T-helper 2 cell treated with Interferon-gamma antibody and Interleukin-4, amounts not matched to agents 5 μg/mL and 100 μg/mL, for 36 hours (primary cell): ENCODE measurements at places on chromosomes 4 and X.

- no peak for DNase-seq
These were observed 215.5 kb downstream of the LDB2 start for GRCh38 chr4:16682975-16683374.

- no peak for DNase-seq
These were observed 95.8 kb downstream of the COL25A1 start for GRCh38 chr4:109206620-109207019.

DNA sequence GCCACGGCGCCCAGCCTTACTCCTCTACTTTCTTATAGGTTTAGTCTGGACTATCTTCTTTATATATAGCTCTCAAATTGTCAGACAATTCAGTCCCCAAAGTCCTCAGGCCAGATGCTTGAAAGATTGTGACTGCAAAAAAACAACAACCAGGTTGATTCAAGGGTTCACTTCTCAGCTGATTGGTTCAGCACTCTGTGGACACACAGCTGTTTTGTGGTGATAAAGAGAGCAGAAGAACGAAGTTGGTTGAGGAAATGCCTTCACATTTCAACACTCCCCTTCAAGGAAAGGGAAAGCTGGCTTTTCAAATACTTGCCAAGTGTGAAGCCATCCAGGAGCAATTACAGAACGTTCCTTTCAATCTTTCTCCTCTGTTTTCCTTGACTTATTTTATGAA, 166.8 kb downstream of the SHROOM3 start:
- no peak for DNase-seq

GRCh38 chr4:8352368-8353157, 83.0 kb downstream of the HTRA3 start:
- no peak for DNase-seq

DNA sequence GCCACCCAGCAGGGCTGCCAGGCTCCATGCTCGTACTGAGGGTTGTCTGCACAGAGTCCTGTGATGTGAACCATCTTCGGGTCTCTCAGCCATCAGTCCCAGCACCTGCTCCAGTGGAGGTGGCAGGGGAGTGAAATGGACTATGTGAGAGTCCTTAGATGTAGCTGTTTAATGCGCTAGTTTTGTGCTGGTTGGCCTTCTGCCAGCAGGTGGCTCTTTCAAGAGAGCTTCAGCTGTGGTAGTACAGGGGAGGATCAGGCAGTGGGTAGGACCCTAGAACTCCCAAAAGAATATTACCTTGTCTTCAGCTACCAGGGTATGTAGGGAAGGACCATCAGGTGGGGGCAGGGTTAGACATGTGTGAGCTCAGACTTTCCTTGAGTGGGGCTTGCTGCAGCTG, 1066.0 kb downstream of the GLUD2 start:
- no peak for DNase-seq

GRCh38 chr4:84792366-84793301, 173.9 kb downstream of the WDFY3 start:
- no peak for DNase-seq

DNA sequence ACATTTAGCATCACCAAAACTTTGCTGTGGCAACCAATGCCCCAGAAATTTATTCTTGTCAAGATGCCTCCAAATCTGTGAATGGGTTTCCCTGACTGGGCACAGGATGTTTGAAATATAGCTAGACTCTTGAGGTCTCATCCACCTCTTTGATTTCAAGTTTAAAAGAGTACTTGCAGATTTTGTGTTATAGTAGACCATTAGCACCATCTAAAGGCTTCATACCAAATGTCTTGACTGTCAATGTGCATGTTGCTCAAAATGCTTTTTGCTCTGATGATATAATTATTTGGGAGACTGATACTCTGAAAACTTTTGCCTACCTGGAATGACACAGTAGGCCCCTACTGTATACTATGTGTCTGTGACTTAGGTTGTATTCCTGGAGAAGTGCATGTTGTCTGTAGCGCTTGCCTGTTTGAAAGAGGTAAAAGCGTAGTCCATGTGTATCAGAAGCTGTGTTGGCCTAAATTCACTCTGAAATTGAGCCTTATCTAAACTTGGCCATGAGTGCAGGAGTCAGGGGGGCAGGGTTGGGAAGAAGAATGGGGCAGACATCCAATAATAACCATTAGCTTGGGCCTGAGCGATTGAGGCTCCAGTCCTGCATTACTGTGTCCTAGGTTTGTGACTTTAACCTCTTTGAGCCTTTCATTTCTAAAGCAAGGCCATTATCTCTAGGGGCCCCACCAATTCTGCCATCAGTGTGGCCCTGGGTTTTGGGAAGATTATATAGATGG, 33.8 kb downstream of the NDP start:
- no peak for DNase-seq

GRCh38 chr4:125572601-125573000, 257.8 kb downstream of the FAT4 start:
- no peak for DNase-seq

DNA sequence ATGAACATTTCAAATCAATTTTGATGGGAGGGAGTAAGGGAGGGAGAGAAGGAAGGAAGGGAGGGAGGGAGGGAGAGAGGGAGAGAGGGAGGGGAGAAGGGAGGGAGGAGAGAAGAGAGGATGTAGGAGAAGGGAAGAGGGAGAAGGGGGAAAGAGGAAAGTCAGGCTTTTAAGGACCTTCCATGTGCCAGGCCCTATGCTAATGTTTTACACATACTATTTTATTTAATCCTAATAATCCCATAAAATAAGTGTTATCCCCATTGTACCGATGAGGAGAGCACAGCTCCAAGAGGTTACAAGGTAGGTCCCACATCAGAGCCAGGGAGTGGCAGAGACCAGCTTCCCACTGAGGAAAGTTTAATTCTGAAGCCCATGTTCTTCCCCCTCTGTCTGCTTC, 341.9 kb downstream of the RAB28 start:
- no peak for DNase-seq

DNA sequence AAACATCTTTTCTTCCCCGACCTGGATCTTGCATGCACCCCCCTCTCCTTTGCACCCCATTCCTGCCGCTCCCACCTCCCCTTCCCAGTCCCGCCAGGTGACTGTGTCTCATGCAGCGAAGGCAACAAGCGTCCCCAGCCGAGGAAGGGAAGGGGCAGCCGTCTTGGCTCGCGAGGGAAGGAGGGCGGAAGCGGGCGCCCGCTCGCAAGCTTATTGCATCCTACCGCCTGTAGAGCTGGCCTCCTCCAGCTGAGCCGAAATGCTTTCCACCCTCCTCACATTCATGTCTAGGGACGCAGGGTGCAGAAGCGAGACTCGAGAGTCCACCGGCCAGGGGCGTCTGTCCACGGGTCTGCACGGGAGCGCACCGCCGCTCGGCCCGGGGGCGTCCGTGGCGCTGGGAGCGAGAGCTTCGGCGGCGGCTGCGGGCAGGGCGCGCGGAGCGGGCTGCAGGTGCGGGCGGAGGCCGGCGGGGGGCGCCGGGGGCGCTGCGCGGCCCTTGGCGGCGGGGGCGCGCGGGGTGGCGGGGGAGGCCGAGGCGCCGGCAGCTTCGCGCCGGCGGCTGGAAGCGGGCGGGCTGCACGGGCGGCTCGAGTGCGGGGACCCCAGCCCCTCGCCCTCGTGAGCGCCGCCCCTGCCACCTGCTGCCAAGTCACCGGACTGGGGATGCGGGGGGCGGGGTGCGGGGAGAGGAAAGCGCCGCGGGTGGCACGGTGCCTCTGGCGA, at the start of gene KCNIP4:
KCNIP4 (minus strand) TSS at position 426 of the 726 bp plus-strand sequence.
- no peak for DNase-seq

DNA sequence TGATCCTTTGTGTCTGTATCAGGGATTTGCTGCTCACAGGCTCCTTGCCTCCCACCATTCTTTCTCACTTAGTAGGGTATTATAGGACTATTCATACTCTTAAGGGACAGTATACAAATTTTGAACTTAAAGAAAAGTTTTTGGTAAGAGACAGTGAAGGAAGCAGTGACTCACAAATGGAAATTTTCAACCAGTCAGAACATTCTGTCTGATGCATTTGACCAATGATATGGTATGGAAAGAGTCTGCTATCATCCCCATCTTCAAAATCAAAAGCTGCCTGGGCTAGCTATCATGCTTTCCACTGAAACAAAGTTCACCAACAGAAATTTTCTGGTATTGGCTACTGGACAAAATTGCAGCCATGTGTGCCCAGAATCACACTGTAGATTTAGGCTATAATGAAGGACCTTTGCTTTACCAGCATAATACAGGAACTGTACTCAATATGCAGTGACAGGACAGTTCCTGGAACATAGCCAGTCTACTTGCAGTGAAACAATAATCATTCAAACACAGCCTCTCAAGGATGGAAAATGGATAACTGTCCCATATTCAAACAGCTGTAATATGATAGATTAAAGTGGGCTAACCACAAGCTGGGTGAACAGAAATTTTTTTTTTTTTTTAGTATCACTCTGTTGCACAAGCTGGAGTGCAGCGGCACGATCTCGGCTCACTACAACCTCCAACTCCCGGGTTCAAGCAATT, 109.0 kb upstream of the ACSL4 start:
- DNase-seq = no peak

- DNase-seq = no peak
These were observed 248.9 kb downstream of the SCFD2 start for GRCh38 chr4:53116954-53117353.

- no peak for DNase-seq
These were observed 44.9 kb upstream of the SLC25A31 start for GRCh38 chr4:127685292-127685691.

- no peak for DNase-seq
These were observed 20.8 kb downstream of the EIF4E start for GRCh38 chr4:98908182-98908581.

GRCh38 chr4:177410566-177410965, 31.7 kb downstream of the AGA start:
- DNase-seq = no peak

DNA sequence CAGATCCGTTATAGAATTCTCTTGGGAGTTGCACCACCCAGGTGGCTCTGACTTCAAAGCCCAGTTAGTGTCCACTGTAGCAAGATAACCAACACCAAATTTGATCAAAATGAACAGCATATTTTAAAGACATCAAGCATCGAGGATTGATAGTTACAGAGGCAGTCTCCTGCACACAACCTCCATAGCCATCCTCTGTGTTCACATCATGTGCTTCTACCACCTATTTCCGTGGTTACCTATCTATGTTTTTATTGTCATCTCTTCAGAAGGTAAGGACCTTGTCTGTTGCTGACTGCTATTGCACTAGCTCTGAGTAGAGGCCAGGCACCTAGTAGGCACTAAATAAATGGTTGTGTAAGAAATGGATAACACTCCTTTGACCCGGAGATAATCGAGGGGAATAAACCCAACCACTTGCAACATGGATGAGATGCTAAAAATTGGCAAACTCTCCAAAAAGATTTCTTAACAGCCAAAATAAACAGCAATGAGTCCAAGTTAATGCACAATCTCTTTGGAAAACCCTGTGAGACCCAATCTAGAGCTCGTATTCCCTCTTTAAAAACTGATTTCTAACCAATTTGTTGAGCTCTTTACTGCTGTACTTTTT, 14.7 kb upstream of the C1QTNF7 start:
- DNase-seq = no peak

- DNase-seq = no peak
These were observed 22.4 kb upstream of the ARMCX4 start for GRCh38 chrX:101462892-101463291.

DNA sequence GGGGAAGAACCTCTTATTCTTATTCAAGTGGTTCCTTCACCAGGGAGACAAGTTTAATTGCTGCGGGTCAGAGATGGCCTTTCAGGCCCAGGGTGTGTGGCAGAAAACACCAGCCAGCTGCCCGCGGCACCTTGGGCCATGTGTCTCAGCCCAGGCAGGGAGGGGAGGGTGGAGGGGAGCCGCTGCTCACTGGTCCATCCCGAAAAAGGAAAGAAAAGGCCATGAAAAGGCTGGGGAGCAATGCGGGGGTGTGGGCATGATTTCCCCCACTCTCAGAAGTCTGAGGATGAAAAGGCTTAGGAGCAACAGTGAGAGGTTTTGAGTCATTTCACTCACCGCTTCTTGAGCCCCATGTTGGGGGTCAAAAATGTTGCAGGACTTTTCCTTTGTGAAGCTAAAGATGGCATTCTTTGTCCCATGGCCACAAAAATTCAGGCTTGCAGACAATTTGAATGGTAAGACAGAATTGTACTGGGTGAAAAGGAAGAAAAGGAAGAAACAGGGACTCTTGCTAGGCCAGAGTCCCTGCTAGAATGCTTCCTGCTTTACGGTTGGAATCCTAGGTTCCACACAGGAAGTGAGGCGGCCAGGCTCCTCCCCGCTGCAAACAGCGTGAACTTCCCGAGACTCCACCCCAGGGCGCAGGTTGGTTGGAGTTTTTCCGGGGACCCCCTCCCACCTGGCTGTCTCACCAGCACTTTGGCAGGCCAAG, 17.4 kb upstream of the FAM47E start:
- no peak for DNase-seq
